ENCODE measurements at places on chromosomes 13 and 19.

DNA sequence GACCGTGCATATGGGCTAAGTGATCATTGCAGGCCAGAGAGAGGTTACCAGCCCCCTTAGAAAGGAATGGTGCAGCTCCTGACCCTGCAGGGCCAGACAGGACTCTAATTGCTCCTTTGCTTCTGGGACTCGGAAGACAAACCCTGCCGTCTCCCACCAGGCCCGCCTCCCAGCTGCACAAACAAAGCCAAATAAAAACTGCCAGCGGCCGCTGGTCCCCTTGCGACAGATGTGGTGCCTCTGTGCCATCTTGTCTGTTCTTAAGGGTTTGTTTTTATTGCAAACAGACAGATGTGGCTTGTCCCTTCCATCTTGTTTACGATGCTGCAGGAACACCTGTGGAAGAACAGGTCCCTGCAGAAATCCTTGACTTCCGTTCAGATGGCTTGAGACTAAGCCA lies 434.4 kb upstream of the TSHZ3 start:
- DNase-seq: no peak

DNA sequence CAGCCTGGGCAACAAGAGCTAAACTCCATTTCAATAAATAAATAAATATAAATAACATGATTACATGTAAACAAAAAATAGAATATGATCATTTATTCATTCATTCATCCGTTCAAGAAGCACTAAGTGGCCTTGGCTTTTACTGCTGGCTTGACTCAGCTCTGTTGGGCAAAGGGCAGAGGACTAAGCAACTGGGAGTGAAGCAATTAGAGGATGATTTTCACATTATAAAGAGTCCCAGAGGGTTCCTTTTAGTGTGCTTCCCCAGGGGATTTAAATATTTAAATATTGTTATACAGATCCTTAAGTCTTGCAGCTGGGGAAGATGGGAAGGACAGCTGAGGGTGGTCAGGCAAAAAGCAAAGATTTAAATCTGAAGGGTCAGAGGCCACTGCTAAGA lies 34.9 kb upstream of the FLT1 start:
- no peak for DNase-seq

DNA sequence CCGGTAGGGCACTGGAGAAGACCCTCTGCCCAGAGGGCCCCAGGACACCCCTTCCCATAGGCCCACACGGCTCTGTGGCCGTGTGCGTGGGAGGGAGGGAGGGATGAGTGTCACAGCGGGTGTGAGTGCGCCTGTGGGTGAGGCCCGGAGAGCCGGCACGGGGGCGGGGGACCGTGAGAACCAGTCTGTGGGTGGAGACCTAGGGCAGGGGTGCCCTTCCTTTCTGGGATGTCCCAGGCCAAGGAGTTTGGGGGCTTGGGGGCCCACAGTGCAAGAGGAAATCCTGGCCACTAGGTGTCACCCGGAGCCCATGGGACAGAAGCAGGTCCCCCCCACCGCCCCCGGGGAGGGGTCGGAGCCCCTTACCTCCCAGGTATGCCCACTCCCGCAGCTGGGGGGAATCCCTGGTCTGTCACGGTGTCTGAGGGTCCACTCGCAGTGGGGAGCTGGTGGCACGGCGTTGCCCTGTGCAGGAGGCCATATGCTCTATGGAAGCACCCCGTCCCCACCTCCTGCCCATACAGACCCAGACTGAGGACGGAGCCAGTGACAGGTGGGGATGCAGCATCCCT lies 16.0 kb upstream of the SLC7A10 start:
- peak; percentile 68 for DNase-seq

DNA sequence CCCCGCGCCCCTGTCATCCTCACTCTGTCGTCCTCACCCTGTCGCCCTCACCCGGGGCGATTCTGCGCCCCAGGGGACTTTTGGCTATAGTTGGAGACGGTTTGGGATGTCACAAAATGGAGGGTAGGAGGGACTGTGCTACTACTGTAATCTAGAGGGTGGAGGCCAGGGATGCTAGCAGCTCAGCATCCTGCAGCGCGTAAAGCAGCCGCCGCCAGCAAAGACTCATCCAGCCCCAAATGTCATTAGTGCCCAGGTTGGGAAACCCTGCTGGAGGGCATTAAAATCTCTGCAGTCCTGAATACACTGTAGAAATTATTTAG lies 362 bp downstream of the ZNF557 start:
- DNase-seq: no peak

DNA sequence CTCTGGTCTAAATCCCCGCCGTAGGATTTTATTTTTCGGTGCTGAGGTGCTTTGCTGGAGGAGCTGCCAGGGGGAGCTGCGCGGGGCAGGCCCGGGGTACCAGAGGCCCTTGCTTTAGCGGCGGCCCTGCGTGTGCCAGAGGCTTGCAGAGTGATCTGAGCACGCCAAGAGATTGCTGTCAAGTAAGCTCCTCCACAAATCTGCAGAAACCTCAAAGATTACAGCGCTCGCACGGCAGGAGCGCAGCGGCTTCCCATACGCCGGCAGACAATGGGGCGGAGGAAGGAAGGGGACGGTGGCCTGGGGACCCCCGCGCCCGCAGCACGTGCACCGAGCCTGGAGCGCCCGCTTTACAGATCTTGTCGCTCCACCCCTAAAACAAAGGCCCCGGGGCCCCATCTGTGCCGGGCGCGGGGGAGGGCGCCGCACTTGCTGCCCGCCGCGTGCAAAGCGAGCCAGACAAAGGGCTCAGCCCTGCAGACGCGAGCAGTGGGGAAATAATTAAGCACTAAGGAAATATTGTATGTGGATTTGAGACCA lies 9.1 kb upstream of the C19orf12 start:
- DNase-seq: no peak

DNA sequence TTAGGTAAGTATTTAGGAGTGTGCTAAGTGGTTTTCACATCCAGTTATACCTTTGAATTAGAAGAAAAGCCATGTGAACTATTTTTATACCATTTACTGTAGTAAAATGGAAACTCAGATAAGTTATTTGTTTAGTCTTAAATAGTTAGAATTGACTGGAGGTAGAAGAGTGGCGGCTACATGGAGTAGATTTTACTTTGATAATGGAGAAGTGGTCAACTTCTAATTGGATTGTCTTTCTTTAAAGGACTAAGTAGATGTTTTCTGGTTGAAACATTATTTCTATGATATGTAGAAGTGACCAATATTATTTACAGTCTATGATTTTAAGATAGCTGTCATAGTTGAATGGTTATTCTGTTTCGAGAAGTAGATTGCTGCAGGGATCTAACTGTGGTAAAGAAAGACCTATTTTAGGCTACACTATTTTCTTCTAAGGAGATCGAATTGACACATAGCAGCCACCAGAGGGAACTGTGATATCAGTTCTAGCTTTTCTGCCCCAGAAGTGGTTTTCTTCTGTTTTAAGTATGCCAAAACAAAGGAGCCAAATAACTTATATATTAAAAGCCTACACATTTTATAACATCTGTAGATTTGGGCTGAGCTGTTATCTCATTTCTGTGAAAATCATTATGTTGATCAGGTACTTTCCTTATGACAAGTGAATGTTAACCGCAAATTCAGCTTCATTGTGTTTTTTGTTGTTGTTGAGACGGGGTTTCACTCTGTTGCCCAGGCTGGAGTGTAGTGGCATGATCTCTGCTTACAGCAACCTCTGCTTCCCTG lies 26.1 kb downstream of the ZMYM2 start:
- peak; percentile 10 for DNase-seq

GRCh38 chr13:114066956-114067355 lies 65.5 kb downstream of the RASA3 start:
- DNase-seq: no peak

DNA sequence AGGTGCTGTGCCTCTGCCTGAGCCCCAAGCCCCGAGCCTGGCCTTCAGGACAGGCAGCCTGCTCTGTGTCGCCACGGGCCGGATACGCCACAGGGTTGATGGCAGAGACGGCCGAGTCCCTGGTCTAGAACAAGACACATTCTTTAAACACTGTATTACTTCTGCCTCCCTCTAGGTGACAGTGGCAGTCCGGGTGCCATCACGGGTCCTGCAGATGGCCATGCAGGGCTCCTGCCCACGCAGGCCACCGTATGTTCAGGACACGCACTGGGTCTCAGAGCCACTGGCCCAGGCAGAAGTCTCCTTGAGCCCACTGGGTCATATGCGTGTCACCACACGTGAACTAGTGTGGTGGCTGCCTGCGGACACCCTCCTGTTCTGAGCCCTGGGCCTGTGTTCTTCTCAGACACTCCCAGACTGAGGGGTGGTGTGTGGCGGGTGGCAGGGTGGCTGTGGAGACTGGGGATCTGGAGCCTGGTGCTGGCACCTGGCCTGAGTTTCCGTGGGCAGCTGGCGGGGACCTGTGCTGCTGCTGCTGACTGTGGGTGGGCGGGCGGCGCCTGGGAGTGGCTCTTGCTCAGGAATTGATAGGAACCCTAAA lies 4.4 kb downstream of the PLEKHJ1 start:
- peak; percentile 79 for DNase-seq

DNA sequence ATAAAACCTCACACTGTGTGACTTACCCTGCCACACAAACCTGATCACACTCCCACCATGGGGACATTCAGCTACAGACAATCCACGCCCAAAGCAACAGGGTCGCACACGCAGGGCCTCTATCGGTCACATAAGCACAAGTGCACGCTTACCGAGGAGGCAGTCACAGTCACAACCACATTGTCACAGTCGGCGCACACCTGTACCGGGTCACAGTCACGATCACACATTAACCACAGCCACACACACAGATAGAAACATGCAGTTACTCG lies 579 bp downstream of the ZNF566 start:
- peak; percentile 54 for DNase-seq

- no peak for DNase-seq
Measured at GRCh38 chr19:32873247-32873959, 3.8 kb upstream of the SLC7A9 start.

DNA sequence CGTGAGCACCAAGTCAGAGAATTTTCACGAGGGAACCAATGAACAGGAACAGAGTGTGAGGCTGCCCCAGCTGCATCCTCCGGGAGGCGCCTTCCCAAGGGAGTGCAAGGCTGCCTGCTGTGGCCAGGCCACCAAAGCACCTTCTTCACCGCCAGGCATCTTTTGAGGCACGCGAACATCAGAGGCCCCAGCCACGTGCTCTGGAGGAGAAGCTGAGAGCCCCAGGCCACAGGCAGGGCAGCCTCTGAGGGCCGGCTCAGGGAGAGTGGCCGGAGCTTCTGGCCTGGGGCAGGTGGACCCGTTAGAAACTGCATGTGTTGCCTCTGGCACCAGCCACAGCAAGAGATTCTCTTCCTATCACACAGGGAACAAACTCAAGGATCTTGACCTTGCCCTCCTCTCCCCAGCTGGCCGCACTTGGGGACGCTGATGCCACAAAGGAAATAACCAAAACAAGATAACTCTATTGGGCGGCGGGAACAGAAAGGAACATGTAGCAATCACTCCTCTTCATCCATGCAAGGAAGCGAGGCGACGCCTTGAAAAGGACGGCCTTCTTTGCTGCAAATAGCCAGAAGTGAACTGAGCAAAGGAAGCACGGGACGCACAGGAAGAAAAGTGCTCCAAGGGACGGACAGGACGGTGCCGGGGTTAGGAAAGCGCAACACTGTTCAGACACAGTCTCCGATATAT lies 19.9 kb downstream of the GAS6 start:
- no peak for DNase-seq

- peak; percentile 51 for DNase-seq
Measured at GRCh38 chr19:56538254-56538760, 441 bp upstream of the ZFP28 start.

DNA sequence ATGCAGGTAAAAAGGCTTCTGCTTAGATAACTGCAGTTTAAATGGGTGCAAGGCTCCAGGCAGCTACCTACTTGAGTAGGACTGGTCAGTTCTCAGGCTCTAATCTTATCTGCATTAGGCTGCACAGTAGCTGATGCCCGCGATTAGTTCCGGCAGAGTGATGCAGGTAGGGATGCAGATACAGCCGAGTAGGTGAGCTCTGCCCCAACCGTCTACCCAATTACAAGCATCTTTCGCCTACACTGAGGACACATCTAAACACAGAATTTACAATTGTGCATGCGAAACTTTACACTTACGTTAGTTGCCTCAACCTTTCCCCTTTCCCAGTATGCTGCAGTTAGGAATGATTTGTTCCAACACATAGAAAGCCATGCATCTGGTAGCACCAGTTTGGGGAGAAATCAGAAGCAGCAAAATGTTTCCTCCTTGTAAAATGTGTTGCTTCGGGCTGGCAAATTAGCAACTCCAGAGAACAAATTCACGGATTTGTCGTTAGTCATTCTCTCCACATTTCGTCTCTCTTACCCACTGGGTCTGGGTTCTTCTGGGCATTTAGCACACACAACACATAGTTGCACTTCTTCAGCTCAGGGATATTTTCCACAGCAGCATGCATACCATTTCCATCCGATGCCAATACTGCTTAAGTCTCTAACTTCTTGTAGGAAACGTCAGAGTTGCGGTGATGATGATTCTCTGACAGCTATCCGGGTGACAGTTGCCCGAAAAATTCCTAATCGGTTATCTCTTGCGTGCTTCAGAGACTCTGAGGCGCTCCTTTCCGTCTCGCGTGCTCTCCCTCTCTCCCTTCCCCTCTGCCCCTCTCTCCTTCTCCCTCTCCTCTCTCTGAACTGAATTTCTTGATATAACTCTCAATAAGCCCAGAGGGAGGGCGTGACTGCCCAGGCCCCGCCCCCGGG lies at the start of gene PCDH9:
PCDH9 (minus strand) TSS at position 856 of the 923 bp plus-strand sequence. CDS start 1,896 bp downstream, outside the sequence.
- DNase-seq: no peak

DNA sequence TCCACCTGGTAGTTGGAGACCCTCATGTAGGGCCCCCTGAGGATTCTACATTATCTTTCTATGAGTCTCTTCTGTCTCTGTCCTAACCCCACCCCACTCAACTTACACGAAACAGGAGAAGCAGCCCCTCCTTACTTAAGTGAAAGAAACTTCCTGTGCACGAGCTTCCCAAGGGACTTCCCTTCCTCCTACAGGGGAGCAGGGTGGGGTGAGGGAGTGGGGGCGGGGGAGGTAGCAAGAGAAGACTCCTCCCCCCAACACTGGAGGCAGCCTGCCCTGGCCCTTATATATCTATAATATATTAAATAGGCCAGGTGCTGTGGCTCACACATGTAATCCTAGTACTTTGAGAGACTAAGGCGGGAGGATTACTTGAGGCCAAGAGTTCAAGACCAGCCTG lies 5.5 kb upstream of the PDE4C start:
- no peak for DNase-seq

GRCh38 chr13:50244355-50244712 lies 229.1 kb downstream of the KCNRG start:
- no peak for DNase-seq

GRCh38 chr19:40269216-40269940 lies 15.8 kb downstream of the AKT2 start:
- no peak for DNase-seq

DNA sequence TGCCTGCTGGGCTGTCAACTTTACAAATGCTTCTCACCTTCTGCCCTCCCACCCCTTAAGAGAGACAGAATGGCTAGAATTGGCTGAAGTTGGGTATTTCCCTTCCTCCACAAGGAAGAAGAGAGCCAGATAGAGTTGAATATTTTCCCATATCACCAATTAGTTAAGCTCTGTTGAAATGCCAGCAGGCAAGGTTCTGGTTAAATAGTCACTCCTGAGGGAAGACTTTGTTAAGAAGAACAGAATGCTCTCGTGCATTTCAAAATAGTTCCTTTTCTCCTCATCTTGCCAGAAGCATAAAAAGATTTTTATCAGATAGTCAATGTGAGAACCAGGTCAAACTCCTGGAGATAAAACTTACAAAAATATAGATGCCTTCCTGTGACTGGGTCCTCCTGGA lies 2857.0 kb upstream of the PCDH20 start:
- no peak for DNase-seq

- DNase-seq: no peak
Measured at GRCh38 chr19:38394488-38394887, 6.0 kb downstream of the SPRED3 start.

Data from HuH-7.5 (cell line).